Activated naive CD4-positive, alpha-beta T cell treated with anti-CD3 and anti-CD28 coated beads for 36 hours (primary cell): ENCODE measurements at places on chromosomes 2 and 18. TPM values are rescaled to one million over a fixed set of nuclear protein-coding genes. Genes with fewer than 3 reads are reported as not detected.

- no peak for DNase-seq
- peaks cover 4% of the 10 kb centered on the region for H3K4me1 ChIP-seq
- no peaks in the 10 kb centered on the region for H3K36me3 ChIP-seq
- H3K4me3 ChIP-seq, result no peak overlapping the region
- no peaks in the 10 kb centered on the region for H3K27me3 ChIP-seq
Measured at GRCh38 chr2:38190542-38191218, 114.7 kb upstream of the CYP1B1 start.

- H3K27ac ChIP-seq, result no peak overlapping the region
- H3K36me3 ChIP-seq, result no peaks in the 10 kb centered on the region
- H3K27me3 ChIP-seq, result peaks cover 1% of the 10 kb centered on the region
Measured at GRCh38 chr2:37472959-37473358, 128.5 kb downstream of the QPCT start.

DNA sequence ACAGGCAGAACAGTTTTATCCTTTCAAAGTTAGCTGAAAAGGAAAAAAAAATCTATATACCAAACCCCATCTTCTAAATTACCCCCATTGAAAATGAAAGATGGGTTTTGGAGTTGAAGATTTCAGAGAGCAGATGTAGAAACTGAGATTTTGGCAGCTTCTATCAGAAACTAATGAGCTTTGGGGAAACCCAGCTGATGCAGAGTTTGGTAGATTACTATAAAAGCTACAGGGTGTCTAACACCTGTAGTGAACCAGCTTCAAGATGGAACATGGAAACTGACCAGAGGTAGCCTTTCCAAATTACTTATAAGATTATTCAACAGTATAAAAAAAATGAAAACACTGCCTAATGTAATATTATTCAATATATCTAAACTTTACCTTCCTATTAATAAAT is 583.1 kb downstream of the XIRP2 start:
- no peak for DNase-seq
- H3K27me3 ChIP-seq, result no peaks in the 10 kb centered on the region
- H3K4me1 ChIP-seq, result no peaks in the 10 kb centered on the region
- no peaks in the 10 kb centered on the region for H3K36me3 ChIP-seq
- no peak overlapping the region for H3K4me3 ChIP-seq

GRCh38 chr18:55585920-55586561 is 2.0 kb downstream of the TCF4 start:
- no peak overlapping the region for H3K4me3 ChIP-seq
- H3K36me3 ChIP-seq, result peaks cover 2% of the 10 kb centered on the region
- H3K27me3 ChIP-seq, result peaks cover 62% of the 10 kb centered on the region
- no peak overlapping the region for H3K27ac ChIP-seq

DNA sequence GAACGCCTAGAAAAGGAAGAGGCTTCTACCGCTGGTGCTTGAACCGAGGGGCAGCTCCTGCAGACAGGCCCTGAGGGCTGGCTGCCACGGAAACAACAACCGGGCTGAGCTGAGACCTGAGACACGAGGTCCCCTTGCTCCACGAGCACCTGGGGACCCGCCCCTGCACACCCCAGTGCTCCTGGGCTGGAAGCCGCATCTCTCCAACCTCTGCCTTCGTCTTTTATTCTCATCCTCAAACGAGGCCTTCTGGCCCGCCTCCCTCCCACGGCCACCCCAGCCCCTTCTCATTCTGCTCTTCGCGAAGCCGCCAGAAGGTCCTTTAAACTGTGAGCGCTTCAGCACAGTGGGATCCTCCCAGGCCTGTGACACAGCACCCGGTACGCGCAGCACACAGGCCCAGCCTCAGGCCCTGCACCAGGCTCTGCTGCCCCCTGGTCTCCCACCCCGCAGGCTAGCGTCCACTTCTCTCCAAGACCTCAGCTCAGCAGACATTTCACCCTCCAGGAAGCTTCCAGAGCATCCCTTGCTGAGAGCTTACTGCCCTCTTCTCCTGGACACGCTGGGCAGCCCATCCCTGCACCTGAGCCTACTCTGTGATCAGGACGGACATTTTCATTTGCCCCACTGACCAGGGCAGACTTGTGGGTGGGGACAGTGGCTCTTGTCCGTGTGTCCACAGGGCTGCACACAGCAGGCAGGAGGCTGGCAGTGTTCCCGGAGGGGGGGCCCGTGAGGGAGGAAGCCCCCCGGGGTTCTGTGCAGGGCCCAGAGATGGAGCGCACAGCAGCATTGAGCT is 149.7 kb downstream of the PXDN start:
- no peaks in the 10 kb centered on the region for H3K4me1 ChIP-seq
- H3K4me3 ChIP-seq, result no peak overlapping the region
- H3K27me3 ChIP-seq, result peaks cover 18% of the 10 kb centered on the region
- H3K27ac ChIP-seq, result no peak overlapping the region

DNA sequence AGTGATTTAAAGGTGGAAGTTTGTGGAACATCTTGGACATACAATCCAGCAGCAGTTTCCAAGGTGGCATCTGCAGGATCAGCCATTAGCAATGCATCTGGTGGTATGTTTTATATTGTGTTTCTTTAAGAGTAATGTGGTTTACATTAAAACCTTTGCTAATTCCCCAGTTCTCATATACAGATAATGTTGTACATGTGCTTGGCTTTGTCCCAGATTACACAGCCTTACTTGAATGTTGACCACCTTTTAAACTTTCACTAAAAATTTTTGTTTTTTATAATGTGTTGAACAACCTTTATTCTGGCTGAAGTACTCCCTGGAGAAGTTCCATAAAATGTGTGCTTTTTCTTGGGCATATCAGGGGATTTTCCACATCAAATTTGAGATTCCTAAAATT is 57.5 kb downstream of the MIB1 start:
- no peak for DNase-seq
- no peaks in the 10 kb centered on the region for H3K27me3 ChIP-seq
- no peak overlapping the region for H3K4me3 ChIP-seq
- H3K27ac ChIP-seq, result no peak overlapping the region
- no peaks in the 10 kb centered on the region for H3K4me1 ChIP-seq

DNA sequence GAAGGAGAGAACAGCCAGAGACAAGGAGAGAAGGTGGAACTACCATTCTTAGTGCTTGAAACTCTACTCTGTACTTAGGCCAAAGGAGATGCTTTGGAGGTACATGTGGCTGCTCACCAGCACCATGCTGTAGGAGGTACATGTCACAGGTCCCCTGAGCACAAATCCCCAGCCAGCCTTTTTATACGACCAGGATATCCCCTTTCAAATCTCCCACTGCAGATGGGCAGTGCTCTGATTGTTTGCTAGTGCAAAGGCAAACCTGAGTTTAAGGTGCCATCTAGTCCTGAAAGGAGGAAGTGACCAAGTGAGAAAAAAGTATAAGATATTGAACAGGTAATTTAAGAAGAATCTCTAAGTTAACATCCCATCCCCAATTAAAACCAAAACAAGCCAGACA is 17.1 kb upstream of the TTC21B start:
- no peak overlapping the region for H3K4me3 ChIP-seq
- DNase-seq, result no peak
- no peaks in the 10 kb centered on the region for H3K4me1 ChIP-seq

DNA sequence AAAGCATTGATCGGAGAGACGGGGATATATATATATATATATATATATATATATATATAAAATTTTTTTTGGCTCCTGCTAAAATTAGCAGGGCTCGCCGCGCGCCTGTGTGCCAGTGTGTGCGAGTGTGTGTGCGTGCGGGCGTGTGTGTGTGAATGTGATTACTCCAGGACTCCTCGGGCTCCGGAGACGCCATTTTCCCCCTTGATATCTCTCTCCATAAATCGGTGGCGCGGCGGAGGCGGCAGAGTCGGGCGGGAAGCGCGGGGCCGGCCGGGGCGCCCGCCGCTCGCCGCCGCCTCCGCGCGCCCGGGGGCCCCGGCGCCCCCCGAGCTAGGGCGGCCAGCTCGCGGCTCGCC is 795 bp upstream of the SETBP1 start:
- no peaks in the 10 kb centered on the region for H3K36me3 ChIP-seq
- no peak overlapping the region for H3K27ac ChIP-seq
- H3K4me1 ChIP-seq, result peaks cover 7% of the 10 kb centered on the region
- peak overlapping the region; percentile 70 for H3K4me3 ChIP-seq

The METAP1D gene
- 3.4 TPM for total RNA-seq

The UGT1A5 gene
- total RNA-seq, result not detected
